ENCODE measurements at places on chromosomes 7 and 10. TPM values are rescaled to one million over a fixed set of nuclear protein-coding genes. Genes with fewer than 3 reads are reported as not detected.

GRCh38 chr7:95155965-95156364 is 168.4 kb downstream of the PON1 start:
- no peak for DNase-seq

- no peak for DNase-seq
Measured at GRCh38 chr10:10605551-10606081, 412.1 kb upstream of the CELF2 start.

- no peak for DNase-seq
Measured at GRCh38 chr10:99754670-99755069, 22.6 kb downstream of the CUTC start.

GRCh38 chr7:84510505-84510904 is 315.9 kb upstream of the SEMA3A start:
- no peak for DNase-seq

Gene CDNF
- total RNA-seq: not detected

Gene CDHR3
- 47.3 TPM for total RNA-seq

Gene ZNF467
- 0.35 TPM for total RNA-seq

DNA sequence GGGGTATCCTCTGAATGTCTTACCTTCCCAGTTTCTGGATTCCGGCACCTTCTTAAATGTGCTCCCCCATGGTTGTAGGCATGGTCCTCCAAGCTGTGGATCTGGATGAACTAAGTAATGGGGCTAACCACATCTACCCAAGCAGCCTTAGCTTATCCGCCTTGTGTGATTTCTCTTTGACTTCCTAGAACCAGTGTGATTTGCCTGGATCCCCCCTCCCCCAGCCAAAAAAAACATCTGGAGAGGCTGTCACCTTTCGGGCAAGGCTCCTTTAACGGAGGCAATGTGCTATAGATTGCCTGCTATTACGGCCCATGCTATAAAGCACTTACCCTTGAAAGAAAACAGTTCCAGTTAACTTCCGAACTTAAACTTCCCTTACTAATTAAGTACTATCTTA is 33.9 kb downstream of the C1GALT1 start:
- DNase-seq: no peak

GRCh38 chr10:79137826-79138225 is 69.1 kb downstream of the ZMIZ1 start:
- peak; percentile 38 for DNase-seq

GRCh38 chr10:130546841-130547240 is 410.6 kb downstream of the GLRX3 start:
- DNase-seq: no peak

Gene ATRNL1
- total RNA-seq: 3.5 TPM

Gene NAMPT
- 91.8 TPM for total RNA-seq

Gene ZNF804B
- total RNA-seq: not detected

- DNase-seq: no peak
Measured at GRCh38 chr7:1144269-1144771, 15.7 kb downstream of the ZFAND2A start.
